ENCODE measurements at places on chromosomes 12 and 14.

- no peak for DNase-seq
These were observed 353.6 kb downstream of the MED13L start for GRCh38 chr12:115923851-115924250.

DNA sequence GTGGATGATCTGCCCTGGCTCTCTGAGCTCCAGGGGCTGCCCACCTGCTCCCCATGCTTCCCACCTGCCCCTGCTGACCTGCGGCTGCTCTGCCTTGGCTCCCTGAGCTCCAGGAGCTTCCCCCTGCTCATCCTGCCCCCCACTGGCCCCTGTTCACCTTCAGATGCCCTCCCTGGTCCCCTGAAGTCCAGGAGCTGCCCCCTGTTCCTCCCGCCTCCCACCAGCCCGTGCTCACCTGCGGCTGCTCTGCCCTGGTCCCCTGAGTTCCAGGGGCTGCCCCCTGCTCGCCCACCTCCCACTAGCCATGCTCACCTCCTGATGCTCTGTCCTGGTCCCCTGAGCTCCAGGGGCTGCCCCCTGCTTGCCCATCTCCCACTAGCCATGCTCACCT lies 219.7 kb downstream of the TMEM121 start:
- DNase-seq = no peak

DNA sequence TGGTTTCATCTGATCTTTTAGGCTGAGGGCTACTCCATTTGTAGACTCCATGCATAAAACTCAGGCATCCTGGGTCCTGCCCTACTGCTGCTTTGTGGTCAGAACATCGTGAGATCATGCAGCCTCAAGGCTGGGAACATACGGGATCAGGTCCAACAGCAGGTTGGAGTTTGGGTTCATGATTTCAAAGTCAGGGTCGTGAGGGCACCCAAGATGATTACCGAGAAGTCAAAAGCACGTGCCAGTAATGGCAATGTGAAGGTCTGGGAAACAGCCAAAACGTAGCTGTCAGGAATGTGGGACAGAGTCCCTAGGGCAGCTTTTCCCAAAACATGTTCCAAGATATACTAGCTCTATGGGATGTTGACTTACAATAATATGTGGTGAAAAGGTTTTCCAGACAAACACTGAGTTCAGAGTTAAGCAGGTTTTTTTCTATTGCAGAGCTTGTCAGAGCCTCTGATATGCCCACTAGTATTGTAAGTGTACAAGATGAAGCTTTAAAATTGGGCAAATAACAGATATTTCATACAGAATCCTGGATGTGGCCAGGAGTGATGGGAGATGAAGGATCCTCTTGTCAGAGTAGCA lies 130.3 kb upstream of the DNM1L start:
- no peak for DNase-seq

- DNase-seq = no peak
These were observed 171.0 kb downstream of the ADGRD1 start for GRCh38 chr12:131124487-131125280.

DNA sequence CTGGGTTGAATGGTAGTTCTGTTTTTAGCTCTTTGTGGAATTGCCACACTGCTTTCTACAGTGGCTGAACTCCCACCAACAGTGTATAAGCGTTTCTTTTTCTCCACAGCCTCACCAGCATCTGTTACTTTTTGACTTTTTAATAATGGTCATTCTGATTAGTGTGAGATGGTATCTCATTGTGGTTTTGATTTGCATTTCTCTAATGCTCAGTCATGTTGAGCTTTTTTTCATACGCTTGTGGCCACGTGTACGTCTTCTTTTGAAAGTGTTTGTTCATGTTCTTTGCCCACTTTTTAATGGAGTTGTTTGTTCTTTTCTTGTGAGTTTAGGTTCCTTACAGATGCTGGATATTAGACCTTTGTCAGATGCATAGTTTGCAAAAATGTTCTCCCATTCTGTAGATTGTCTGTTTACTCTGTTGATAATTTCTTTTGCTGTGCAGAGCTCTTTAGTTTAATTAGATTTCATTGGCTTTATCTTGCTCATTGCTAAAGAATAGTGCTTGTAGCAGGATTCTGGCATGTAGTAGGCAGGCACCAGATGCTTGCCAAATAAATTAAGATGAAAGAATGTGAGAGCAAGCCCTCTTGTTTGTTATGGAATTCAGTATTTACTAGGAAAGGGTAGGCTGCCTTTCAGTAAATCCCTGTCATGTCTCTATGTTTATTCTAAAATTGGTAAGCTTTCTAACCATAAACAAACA lies 86.8 kb downstream of the PDE3A start:
- DNase-seq = no peak

DNA sequence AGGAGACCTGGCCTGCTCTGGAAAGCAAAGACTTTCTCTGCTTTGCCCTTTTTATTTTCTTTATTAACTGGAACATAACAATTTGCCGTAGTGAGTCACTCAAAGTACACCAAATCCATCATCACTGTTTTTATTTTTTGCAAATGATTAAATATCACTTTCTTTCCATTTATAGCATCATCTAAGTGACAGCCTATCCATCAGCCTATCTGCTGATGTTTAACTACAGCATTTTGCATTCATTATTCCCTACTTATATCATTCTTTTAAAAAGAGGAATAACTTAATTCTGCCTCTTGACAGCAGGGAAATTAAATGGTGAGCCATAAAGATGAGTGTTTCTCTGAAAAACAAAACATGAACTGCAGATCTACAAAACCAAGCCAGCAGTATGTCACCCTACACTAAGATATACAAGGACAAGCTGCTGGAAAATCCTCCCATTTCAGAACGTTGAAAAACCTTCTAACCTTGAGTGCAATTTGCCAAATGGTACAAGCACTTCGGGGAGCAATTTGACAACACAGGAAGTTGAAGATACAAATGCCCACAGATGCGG lies 821.3 kb upstream of the TMEM132C start:
- no peak for DNase-seq

DNA sequence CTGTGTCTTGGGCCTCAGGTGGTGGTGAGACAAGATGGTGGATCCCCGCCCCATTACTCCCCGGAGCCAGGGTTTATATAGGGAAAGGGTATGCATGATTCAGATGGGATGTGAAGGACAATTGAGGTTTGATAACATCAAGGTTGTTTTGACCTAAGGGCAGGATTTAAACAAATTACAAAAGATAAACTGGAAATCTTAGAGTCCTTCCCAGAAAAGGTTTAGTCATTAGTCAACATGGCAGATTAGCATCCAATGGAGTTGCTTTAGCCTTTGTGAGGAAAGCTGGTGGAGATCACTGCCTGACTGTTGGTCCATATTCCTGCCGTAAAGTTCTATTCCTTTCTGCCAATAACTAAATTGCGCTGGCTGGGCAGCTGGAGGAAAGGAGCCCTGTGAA lies 15.6 kb upstream of the FRMD6 start:
- DNase-seq = no peak

DNA sequence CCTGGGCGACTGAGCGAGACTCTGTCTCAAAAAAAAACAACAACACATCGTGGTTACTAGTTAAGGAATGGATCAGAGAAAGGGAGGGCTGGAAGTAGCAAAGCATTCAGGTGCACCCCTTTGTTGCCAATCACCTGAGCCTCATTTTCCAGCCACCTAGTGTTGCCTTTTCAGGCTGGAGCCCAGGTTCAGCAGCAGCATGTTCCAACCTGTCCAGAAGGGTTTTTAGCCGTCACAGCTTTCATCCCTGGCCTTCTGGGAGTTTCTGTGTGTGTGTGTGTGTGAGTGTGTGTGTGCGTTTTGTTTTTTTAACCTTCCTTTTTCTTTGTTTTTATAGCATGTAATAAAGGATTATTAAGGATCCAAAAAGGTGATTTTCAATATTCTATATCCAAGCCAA lies 121.1 kb upstream of the ATF1 start:
- no peak for DNase-seq

DNA sequence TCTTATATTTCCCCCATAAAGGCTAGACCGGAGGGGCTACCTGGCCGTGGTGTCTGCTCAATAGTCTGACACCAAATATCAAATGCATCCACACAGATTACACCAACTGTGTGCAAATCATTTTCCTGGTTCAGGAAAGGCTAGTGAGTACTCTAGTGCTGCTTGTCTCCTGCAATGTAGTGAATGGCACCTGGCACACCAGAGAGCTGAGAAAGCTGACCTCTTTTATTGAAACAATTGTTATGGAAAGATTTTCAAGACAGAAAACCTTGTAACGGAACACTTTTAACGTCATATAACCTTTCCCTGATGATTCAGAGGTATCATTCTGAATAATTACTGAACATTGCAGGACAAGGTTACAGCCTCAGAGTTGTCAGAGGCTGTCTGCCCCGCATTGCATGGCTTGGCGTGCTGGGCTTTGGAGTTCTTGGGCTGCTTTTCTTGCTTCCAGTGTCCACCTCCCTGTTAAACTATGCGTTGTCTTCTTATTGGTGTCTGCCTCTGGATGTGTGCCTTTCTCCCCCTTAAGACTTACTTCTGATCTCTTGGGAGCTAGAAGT lies 40.7 kb upstream of the HDAC7 start:
- DNase-seq = no peak

DNA sequence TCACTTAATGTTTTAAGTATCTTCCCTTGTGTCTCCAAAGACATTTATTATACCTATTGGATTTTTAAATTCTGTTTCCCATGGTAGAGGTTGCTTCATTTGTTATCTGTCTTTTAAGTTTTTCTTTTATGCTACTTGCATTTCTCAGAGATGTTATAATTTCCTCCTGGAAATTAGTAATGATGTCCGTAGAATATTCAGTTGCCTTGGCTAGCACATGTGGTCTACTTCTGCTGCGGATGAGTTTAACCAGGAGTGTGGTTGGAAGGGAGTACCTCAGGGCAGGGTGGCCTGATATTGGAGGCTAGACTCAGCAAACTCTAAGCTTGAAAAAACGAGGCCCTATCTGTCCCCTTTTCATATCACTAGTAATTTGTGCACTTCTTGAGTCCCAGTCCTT lies 8.8 kb upstream of the EVL start:
- no peak for DNase-seq

- DNase-seq = no peak
These were observed 1.8 kb downstream of the ALX1 start for GRCh38 chr12:85281636-85282312.

GRCh38 chr12:102883204-102883799 lies 33.7 kb downstream of the PAH start:
- DNase-seq = peak; percentile 62

- no peak for DNase-seq
These were observed 2.4 kb downstream of the C14orf180 start for GRCh38 chr14:104582005-104582404.

- DNase-seq = no peak
These were observed 56.8 kb downstream of the BTG1 start for GRCh38 chr12:92088805-92089204.

GRCh38 chr14:76938092-76938500 lies 90.4 kb downstream of the IRF2BPL start:
- DNase-seq = no peak

Measured in Caco-2 (cell line).